Foreskin keratinocyte (primary cell): ENCODE measurements at places on chromosomes 2 and 18. TPM values are rescaled to one million over a fixed set of nuclear protein-coding genes. Genes with fewer than 3 reads are reported as not detected.

GRCh38 chr2:224381521-224382279, 20.2 kb downstream of the FAM124B start:
- no peak for DNase-seq

DNA sequence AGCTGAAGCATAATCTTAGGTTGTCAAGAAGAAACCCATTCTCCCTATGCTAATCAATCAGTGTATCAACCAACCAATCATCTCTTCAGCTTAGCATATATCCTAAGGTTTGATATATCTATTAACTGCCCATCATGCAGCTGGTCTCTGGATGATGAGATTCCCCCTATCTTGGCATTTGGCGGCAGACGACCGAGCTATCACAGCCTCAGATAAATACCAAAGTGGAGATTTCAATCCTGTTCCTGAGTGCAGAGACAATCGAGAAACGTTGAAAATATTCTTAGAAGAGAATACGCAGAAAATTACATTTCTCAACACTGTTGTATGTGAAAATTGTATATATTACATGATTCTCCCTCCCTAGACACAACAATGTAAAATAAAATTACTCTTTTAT, 259.0 kb upstream of the SIX3 start:
- DNase-seq: no peak

DNA sequence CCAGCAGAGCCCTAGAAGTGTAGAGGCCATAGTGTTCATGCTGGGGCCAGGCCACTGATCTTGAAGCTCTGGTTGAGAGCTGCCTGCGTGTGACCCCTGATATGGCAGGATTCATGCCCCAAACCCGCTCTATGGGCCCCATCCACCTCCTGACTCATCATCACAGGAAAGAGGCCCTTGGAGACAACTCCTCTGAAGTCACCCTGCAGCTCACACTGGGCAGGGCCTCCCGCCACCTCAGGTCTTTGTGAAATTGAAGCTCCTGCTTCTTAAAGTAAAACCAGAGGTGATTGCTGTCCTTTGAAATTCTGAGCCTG, 12.0 kb upstream of the TUBB6 start:
- no peak for DNase-seq

GRCh38 chr18:11747731-11748130, 58.7 kb downstream of the GNAL start:
- no peak for DNase-seq

- peak; percentile 22 for DNase-seq
Measured at GRCh38 chr2:160907738-160908137, 252.5 kb upstream of the TANK start.

DNA sequence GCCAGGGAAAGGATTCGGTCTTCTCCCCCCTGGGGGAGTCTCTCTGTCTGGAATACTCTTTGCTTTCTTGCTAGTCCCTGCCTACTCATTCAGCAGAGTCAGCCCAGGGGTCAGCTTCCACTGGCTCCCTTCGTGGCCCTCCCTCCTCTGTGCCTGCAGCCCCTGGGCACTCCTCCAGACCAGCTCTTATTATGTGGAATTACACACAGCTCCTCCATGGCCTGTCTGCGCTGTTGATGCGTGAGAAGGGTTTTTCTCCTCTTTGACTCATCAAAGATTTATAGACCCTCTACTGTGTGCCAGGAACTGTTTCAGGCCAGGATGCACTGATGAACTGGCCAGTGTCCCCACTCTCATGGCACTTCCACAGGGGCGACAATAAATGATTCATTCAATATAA, 44.4 kb downstream of the ST8SIA5 start:
- DNase-seq: no peak

GRCh38 chr2:107430006-107430405, 396.7 kb upstream of the RGPD4 start:
- DNase-seq: peak; percentile 8

DNA sequence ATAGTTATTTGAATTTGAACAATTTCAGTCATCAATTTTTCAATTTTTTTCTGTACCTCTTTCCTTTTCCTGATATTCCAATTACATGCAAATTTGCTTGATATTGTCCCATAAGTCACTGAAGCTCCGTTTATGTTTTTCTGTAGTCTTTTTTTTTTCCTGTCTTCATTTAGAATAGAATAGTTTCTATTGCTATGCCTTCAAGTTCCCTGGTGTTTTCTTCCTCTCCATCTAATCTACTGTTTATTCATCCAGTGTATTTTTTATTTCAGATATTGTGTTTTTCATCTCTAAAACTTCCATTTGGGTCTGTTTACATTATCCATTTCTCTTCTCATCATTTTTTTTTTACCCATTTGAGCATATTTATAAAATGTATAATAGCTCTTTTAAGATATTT, 8.0 kb upstream of the EIF2AK2 start:
- DNase-seq: no peak

GRCh38 chr18:74899554-74899953, 301.9 kb downstream of the ZNF407 start:
- no peak for DNase-seq

GRCh38 chr2:154264024-154264423, 392.3 kb downstream of the GALNT13 start:
- peak; percentile 40 for DNase-seq

GRCh38 chr18:49359732-49360444, 100.6 kb downstream of the DYM start:
- peak; percentile 64 for DNase-seq

DNA sequence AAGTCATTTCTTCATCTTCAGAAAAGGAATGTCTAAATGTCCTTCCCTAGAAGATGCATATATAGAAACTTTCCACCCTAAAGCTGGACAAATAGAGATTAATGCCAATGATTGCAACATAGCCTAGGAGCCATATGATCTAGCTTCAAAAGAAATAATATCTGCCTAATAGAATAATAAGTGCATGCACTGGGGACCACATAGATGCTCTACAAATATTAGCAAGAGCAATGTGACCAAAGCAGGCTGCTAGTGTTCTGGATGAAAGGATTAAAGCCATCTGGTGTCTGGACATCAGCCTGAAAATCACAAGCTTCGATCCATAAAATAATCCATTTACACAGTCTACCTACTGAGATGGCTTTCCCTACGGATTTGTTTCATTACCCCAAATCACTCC, 280.1 kb upstream of the KLHL14 start:
- DNase-seq: no peak

DNA sequence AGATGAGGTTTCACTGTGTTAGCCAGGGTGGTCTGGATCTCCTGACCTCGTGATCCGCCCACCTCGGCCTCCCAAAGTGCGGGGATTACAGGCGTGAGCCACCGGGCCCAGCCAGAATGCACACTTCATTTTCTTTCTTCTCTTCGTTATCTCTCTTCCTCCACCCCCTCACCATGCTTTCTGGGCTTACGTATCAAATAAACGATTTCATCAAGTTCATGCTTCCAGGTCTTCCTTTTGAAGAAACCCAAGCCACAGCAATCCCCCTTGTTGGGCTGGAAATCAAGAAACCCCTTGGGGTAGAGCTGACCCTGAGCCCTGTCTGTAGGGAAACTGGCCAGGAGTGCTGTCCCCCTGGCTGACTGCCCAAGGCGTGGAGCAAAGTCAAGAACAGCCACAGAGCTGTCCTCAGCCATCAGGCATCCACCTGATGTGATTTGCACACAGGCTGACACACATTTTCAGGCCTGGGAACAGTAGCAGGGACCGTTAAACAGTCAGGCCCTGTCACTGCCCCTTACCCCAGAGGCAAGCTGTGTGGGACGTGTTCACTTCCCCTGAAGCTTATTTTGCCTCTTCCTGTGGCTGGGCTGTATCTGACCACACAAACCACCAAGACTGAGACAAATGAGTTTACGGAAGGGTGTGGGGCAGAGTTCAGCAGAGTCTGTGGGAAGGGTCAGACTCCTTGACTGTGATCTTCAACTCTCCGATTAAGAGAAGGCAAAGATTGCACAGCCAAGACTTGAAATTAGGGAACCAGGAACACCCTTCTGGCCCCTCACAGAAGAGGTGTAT, 15.1 kb upstream of the NMUR1 start:
- DNase-seq: no peak

PROKR1 gene
- not detected in 2 replicates for polyA plus RNA-seq

LOXL3 gene
- polyA plus RNA-seq: 1.2 and 1.8 TPM in 2 replicates

RBM45 gene
- 9.4 and 10.5 TPM in 2 replicates for polyA plus RNA-seq

MYO7B gene
- 0.11 TPM in 1 of 2 replicates, not detected in the other for polyA plus RNA-seq

OR6B3 gene
- not detected in 2 replicates for polyA plus RNA-seq

KIF1A gene
- polyA plus RNA-seq: not detected in 2 replicates

PIEZO2 gene
- polyA plus RNA-seq: not detected in 2 replicates
